ENCODE measurements at places on chromosomes 5 and 9. TPM values are rescaled to one million over a fixed set of nuclear protein-coding genes. Genes with fewer than 3 reads are reported as not detected.

- DNase-seq: no peak
Measured at GRCh38 chr5:79684782-79685181, 4.9 kb upstream of the CMYA5 start.

GRCh38 chr5:63097286-63097685, 518.7 kb downstream of the LRRC70 start:
- no peak for DNase-seq

GRCh38 chr9:29297592-29297991, 1724.3 kb upstream of the C9orf72 start:
- no peak for DNase-seq

Gene ITGA2
- total RNA-seq: 27.4 TPM

Gene BSPRY
- not detected for total RNA-seq

- no peak for DNase-seq
Measured at GRCh38 chr9:77978086-77978781, 53.4 kb downstream of the GNAQ start.

- no peak for DNase-seq
Measured at GRCh38 chr5:172748341-172748843, 22.6 kb downstream of the DUSP1 start.

GRCh38 chr9:69857131-69857530, 36.5 kb downstream of the CFAP95 start:
- DNase-seq: peak; percentile 34

Gene PCDHB3
- 0.11 TPM for total RNA-seq

- DNase-seq: no peak
Measured at GRCh38 chr9:136964171-136964689, 12.2 kb downstream of the LCN12 start.

DNA sequence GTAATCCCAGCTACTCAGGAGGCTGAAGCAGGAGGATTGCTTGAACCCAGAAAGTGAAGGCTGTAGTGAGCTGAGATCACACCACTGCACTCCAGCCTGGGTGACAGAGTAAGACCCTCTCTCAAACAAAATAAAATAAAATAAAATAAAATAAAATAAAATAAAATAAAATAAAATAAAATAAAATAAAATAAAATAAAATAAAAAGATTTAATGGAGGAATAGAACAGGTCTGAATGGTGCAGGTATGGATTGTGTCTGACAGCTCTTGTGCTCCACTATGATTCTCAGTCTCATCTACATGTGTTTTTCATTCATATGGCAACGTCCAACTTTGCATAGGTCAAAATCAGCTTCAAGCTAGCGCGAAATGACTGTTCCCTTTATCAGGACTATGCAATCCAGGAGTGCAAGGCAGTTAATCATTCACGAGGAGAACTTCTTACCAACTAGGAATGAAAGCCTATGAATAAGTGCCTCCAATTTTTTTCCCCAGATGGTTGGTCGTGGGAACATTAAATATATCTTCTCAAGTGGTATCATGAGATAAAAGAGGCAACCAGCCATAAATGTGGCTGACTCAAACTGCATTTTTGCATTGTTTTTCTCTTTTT, 1392.3 kb upstream of the CDH9 start:
- DNase-seq: no peak

DNA sequence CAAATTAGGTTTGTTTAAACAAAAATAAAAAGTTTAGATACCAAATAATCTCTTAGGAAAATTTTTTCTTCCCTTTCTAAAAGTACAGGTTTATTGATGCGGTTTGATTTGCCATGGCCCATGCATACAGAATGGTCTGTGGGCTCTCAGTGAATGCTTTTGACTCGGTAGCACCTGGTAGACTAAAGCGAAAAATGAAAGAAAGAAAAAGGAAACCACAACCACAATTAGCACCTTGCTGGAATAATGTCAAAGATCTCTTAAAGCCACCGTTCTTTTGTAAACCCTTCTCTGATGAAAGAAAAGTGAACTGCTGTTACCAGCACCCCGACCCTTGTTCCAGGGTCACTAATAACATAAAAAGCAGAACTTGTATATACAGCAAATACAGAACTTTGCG, 157.9 kb downstream of the NFIB start:
- no peak for DNase-seq

Gene SPATA9
- 1.5 TPM for total RNA-seq

GRCh38 chr5:34022121-34022705, 14.4 kb upstream of the AMACR start:
- DNase-seq: peak; percentile 49

Gene SH2D3C
- total RNA-seq: not detected

DNA sequence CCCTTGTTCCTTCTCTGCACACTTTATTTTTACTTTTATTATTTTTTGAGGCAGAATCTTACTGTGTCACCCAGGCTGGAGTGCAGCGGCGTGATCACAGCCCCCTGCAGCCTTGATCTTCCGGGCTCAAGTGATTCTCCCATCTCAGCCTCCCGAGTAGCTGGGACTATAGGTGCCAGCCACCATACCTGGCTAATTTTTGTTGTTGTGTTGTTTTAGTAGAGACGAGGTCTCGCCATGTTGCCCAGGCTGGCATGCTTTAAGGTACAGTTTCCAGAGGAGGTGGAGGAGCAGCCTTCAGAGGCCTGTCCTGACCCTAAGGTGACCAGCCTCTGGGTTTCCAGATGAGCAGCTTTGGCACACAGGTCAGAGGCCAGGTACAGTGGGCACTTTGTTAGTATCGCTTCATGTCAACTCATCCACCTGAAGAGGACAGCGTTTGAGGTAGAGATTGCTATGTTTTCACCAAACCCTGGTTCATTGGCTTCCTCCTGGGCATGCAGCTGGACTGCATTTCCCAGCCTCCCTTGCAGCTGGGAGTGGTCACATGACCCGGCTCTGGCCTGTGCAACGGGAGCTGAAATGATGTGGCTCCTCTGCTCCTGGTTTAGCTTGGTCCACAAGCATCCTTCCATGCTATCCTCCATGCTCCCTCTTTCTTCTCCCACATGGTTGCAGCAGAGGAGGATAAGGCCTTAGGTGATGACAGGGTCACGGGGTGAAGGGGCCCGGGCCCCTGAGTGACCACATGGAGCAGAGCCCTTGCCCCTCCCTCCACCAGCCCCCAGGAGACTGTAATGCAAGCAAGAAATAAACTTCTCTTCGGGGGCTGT, 139.3 kb upstream of the IER5L start:
- DNase-seq: no peak

Gene ENTPD8
- not detected for total RNA-seq

Gene ARSI
- 4.5 TPM for total RNA-seq

Gene GCNT1
- 6.4 TPM for total RNA-seq

Gene SH3TC2
- 0.30 TPM for total RNA-seq

GRCh38 chr5:153907170-153907775, 131.4 kb downstream of the FAM114A2 start:
- DNase-seq: no peak

- DNase-seq: no peak
Measured at GRCh38 chr5:68161156-68161555, 54.4 kb upstream of the PIK3R1 start.

GRCh38 chr9:91302831-91303230, 58.9 kb downstream of the AUH start:
- peak; percentile 58 for DNase-seq

DNA sequence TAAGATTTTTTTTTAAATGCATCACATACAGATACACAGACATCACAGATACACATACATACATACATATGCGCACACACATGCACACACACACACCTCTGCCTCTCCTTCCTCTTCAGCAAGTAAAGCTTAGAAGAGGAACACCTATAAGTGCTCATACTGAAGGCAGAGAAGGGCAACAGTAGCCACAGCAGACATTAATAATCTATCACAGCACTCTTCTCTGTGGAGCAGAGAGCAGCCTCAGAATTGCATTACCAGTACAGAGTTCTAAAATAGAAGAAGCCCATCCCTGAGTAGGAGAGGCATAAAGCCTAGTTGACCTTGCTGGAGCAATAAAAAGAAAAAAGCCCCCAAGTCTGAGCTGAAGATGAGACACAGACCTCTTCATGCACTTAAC, 110.6 kb downstream of the MLLT3 start:
- DNase-seq: no peak

Gene OGN
- total RNA-seq: not detected

DNA sequence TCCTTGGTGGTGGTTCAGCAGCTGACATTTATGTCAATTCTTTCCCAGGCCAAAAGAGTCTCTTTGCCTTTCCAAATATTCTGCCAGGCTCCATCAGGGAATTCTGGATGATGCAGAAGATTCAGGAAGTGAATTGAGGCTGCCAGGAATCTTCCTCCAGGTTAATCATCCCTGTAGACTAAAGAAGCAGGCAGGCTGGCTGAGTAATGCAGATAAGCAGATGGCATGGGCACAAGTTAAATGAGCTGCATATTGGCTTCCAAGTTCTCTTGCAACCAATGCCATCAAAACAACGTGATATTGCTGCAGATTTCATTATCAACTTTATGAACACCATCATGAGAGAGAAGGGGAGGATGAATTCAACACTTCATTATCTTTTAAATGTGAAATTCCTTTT, 324.5 kb downstream of the KCNN2 start:
- no peak for DNase-seq

DNA sequence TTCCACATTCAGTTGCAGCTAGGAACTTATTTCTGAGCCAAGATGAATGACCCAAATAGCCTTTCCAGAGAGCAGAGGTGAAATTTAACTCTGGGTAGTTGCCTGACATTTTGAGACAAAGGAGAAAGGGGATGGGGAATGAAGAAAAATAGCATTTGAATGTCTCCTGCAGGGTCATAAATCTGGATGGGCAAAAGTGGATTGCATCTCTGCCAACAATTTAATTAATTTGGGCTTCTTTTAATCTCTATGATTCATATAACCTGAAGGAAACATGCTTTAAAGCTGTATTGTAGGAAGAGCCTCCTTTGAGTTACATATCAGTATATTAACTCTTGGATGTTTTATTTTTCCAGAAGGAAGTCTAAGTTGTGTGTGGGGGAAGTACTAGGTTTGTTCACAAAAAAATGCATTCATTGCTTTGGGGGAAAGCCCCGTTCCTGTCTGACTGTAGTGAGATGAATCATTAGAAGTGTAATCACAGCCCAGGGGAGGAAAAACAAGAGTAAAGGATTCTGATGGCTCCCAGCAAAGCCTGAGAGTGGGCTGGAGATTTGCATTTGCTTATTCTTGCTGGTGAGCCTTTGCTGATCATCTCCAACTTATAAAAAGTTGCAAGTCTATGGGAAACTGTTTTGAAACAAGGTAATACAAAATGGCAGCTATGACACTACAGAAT, 133.0 kb upstream of the IQGAP2 start:
- peak; percentile 77 for DNase-seq
